OCI-M1 (cell line): ENCODE measurements at places on chromosomes 1 and 21.
A peak's percentile ranks its signal among the peaks of the same experiment; 100 is the strongest.

DNA sequence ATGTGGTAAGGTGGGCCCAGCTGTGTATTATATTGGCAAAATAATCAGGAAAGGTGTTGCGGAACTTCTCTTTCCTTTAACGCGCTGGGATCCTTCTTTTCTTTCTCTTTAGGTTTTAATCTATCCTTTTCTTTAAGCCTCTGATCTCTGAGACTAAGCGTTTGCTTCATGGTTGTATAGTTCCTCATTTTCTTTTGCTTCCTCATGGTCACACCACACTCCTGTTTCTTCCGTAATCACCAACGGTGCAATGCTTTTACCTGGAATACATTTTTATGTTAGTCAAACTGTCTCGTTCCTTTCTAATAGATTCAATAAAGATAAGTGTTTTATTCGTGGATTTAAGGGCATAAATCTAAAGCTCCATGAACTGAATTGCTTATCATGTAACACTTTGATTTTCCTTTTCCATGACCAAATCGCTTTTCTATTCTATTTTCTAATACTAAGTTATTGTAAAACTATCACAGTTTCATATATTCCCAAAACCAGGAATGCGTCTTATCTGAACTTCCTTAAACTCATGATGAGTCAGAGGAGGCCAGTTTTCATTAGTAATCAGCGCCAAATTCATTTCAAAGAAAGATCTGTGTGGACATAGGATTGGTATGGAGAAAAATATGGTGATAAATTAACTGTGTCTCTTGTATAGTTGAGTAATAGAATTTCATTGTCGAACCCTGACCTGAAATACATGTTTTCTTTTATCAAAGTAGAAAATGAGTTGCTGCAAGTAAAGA is 12.2 kb downstream of the SDCCAG8 start:
- DNase-seq: peak; percentile 85

GRCh38 chr1:46517010-46517600 is 27.5 kb downstream of the DMBX1 start:
- DNase-seq: no peak

DNA sequence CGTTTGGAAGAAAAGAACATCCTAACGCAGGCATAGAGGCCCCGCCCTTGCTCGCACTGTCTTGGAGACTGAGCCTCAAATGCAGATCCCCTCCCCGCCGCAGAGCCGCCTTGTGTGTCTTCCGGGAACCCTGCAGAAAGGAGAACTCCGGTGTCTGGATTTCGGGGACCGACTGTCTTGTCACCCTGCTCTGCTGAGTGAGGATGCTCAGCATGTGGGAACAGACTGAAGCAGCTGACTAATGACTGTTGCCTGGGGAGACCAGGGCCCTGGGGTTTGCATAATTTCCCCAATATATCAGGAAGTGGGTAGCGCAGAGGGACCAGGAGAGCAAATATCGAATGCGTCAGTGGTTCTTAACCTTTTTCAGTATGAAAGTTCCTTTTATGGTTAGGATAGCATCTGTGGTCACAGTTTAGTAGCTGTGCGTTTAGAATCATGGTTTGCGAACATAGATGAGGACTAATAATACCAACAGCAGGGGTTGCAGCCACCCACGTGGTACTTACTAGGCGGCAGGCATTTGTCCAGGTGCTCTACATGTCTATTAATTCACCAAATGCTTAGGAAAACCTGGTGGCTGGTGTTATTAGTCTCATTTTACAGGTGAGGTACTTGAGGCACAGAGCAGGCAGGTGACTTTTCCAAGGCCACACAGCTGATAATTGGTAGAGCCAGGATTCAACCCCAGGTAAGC is 14.3 kb downstream of the GPR137B start:
- DNase-seq: no peak

- no peak for DNase-seq
Observed at GRCh38 chr1:116997066-116997465, 4.5 kb upstream of the CD101 start.

DNA sequence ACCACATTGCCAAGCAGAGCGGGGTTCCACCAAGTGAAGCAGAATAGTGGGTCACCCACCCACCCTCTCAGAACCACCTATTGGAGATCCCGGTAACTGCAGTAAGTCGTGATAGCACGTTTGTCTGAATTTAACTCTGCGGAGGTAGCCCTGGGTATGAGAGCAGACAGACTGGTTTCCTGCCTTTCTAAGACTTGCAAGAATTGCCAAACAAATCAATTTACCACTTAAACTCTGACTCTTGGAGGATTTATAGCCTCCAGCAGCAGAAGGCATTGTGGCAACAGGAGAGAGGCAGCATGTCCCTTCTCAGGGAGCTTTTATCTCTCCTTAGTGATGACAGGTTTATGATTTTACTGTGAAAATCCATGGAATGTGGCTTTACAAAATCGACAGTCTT is 287.9 kb upstream of the FMN2 start:
- DNase-seq: no peak

GRCh38 chr1:219967361-219967760 is 39.0 kb upstream of the SLC30A10 start:
- DNase-seq: no peak

DNA sequence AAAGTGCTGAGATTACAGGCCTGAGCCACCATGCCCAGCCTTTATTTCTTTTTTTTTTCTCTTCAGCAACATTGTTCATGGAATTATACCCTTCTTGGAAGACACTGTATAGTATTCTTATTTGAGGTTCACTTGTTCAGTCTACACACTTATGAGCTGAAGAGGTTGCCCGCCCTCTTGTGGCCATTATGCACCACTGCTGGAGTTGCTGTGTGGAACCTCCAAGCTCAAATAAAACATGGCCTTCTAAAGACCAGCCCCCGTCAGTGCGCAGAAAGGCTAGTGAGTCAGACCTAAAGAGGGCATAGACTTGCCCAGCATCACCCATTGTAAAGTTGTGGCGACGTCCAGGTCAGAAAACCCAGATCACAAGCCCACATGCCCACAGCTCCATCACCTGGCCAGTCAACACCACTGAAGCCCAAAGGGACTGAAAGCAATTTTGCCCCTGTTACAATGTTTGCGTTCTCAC is 20.4 kb downstream of the LURAP1 start:
- DNase-seq: peak; percentile 85

DNA sequence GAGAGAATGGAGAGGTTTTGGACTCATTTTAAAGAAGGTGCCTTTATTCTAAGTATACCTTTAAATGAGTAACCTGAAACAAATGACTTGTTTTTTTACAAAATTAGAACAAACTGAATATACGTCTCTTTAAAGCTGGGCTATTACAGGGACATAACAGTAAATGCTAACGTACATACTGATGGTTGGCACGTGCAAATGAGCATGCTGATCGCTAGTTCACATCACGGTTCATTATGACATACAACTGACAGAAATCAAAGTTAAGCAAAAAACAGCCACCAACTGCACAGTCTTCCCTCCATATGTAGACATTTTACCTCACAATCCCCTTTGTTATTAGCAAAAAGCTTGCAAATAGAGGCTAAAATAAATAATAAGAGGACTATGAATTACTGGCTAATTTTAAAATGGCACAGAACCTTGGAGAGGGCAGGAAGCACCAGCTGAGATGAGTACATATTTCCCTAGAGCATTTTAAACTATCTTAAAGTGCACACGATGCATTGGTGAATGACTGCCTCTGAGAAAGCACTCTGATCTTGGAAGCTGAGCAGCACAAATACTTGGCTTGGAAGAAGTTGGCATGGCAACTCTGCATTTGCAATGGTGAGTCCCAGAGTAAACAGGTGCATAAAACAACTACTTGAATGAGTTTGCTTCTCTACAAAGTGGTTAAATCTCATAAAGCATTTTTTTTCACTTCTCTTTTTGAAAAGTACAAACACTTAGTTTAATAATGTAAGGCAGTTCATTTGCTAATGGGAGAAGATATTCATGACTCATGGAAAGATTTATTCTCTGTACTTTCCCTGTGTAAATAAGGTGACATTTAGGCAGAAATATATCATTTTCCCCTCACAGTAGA is 204.7 kb downstream of the LHX8 start:
- no peak for DNase-seq

GRCh38 chr21:45950740-45951515 is 30.6 kb upstream of the COL6A1 start:
- no peak for DNase-seq

DNA sequence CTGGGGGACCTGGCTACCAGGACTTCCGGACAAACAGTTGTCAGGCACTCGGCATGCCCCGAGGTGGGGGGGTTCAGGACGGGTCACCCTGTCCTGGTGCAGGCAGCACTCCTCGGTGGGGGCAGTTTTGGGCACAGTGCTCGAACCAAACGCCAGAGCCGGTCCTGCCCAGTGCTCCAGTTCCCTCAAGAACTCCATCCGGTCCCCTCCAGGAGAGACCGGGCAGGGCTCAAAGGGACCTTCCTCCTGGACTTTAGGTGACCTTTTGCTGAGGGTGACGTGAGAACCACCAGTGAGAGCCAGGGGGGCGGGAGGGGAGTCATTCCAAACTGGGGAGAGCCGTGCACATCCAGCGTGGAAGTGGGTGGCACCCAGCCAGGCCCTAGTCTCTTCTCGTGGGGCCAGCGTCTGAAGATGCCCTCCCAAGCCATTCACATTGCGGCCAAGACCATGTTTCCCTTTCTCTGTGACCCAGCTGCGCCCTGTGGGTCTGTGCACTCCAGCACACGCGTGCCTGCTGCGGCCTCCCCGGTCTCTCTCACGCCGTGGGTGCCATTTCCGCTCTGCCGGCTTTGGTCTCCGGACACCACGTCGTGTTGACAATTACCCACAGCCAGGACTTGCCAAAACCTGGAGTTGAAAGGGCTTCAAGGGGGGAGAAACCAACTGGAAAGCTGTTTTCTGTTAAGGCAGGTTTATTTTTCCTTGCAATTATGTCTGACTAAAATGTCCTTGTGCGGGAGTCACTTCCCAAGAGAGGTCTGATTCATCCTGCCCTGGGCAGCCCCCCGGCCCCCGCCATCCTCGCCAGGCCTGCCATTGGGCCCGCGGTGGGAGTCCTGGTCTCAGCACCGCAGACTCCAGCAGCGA is 178.8 kb upstream of the ARHGEF16 start:
- DNase-seq: no peak

- no peak for DNase-seq
Observed at GRCh38 chr1:229729916-229730315, 103.9 kb downstream of the URB2 start.

DNA sequence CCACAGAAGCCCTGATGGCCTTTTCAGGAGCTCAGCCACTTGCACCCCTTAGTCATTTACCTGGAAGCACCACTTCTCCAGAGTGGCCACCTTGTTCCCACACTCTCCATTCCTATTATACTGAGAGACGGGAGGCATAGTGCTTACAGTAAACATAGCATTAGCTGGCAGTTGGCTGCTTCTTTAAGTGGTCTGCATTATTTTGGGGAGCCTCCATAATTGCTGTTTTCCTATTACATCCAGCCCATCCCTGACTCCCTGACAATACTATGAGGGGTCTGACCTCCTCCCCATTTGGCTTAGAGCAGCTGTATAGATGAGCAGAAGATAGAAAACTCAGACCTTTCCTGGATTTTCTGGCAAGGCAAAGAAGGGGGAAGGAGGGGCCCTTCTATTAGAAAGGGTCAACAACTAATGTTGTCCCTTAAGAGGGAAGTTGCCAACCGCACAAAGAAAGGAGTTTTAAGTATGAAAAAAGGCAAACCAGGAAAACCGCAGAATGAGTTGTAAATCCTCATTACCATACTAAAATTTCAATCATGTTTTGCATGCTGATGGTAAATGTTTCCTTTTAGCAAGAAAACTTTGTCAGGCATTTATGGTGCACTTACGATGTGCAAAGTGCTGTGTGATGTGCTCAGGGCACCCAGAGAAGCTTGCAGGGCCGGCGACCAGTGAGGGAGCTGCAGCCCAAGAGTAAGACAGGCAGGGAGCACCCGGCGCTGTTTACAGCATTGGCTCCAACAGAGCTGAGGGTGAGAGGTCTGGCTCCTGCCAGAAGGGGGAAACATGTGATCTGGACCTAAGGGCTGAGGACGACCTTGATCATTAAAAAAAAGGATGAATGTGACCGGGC is 167.3 kb downstream of the ZZZ3 start:
- DNase-seq: peak; percentile 38

GRCh38 chr21:41197582-41197981 is 29.6 kb downstream of the BACE2 start:
- DNase-seq: no peak

DNA sequence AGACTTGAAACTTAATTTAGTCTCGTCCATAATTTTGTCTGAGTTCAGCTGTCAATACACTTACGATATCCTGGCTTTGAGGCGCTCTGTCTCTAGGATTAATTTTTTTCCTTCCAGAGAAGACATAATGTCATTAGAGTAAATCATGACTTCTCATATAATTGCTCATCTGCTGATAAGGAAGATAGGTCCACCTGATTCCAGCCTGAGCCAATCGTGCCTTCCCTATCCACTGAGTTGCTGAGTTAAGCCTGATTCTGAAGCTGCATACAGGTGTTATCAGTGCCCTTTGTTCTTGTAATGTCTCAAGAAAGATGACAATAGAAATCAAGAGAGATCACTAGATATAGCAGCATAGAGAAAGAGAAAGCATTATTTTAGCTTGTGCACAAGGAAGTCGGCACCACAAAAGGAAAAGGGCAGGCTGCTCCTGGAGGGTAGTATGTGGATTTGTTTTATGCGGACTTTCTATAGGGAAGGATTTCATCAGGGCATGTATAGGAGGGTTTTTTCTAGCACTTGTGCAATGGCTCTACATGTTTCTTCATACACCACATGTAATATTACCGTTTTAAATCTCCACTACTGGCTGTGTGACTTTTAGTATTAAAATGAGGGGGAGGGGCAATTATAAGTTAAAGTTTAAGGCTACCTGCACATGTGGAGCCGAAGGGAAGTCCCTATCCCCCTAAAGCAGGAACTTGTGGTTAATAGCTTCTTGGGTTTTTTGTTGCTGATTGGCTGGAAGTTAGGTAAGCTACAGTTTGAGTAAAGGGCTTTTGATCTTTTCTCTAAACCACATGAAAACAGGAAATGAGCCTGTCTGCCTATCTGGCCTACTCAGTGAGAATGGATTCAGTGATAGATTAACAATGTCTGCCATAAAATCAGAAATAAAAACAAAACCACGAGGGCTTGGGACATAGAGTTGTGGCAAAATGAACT is 133.4 kb downstream of the PLPPR5 start:
- DNase-seq: peak; percentile 92

- no peak for DNase-seq
Observed at GRCh38 chr1:29971703-29972102, 735.4 kb downstream of the PTPRU start.

GRCh38 chr1:145425436-145426029 is at the start of gene NBPF20:
NBPF20 (minus strand) TSS chr1:145425603; CDS start chr1:145405272, 20,331 bp downstream.
- peak; percentile 71 for DNase-seq

GRCh38 chr1:25110485-25110884 is 121.8 kb downstream of the SYF2 start:
- DNase-seq: no peak

DNA sequence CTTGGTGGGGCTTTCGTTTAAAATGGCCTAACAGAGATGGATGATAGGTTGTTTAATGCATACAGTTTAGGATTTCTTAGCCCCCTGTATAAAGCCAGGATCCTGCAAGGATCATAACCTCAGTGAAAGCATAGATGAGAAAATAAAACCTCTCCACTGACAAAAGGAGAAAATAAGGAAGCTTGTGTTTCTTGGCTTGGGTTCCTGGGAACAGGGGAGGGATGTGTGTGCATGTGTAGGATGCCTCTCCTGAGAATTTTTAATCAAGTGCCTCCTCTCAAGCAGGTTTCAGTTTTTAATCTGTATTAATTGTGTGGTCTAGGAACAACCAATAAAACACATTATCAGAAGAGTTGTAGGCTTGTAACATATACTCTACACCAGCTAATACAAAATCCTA is 26.1 kb downstream of the PRKACB start:
- DNase-seq: no peak
